ENCODE measurements at places on chromosomes 1 and 21. TPM values are rescaled to one million over a fixed set of nuclear protein-coding genes. Genes with fewer than 3 reads are reported as not detected.

- H3K27ac ChIP-seq = no peak overlapping the region
- DNase-seq = no peak
- H3K27me3 ChIP-seq = no peaks in the 10 kb centered on the region
- no peak overlapping the region for H3K4me3 ChIP-seq
- H3K4me1 ChIP-seq = no peaks in the 10 kb centered on the region
Measured at GRCh38 chr1:239247285-239247684, 139.1 kb upstream of the CHRM3 start.

DNA sequence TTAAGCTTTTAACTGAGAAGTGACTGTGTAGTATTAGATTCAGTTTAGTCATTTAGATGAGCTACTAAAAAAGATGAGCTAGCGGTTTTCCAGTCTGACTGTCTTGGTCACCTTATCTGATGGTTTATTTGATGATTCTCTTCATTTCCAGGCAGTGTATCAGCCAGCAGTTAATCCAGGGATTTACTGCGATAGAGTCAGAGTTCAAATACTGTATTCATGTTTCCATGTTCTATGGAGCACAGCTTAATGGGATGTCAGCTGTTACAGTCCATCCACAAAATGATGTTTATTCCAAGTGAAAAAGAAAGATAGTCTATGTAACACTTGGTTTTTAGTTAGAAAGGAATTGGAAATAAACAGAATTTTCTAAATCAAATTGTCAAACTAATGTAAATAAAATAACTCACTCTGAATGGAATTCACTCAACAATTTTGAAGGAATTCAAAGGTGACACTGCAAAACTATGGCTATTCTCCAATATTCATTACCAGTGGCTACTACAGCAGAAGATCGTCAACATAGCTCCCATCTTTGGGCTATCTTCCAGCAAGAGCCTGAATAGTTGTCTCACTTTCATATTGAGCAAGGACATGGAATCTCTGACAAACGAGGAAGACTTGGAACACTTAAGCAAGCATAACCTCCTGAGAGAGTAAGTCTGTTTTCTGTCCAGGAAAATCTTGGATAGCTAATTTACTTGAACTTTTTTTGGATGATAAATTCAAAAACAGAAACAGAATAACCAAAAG, 54.6 kb upstream of the DPT start:
- no peak overlapping the region for H3K4me3 ChIP-seq
- H3K27ac ChIP-seq = no peak overlapping the region
- no peaks in the 10 kb centered on the region for H3K4me1 ChIP-seq
- H3K27me3 ChIP-seq = peaks cover 10% of the 10 kb centered on the region
- H3K36me3 ChIP-seq = no peaks in the 10 kb centered on the region
- no peak for DNase-seq

DNA sequence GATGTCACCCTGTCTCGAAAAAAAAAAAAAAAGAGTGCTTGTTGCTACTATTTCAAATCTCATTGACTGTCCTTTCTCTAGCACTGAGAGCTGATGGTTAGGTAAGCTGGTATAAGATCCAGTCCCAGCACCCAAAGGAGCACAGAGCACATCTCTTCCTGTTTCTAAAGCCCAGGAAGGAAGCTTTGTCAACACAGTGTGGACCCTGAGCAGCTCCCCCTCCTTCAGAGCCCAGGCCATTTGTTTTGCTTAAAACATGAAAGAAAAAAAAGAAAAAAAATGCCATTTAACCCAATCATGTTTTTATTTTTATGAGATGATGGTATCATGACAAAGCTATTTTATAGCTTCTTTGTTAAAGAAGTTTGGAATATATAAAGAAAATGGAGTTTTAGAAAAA, 184.1 kb upstream of the DUSP10 start:
- peaks cover 3% of the 10 kb centered on the region for H3K27me3 ChIP-seq
- H3K36me3 ChIP-seq = no peaks in the 10 kb centered on the region
- DNase-seq = no peak
- H3K27ac ChIP-seq = no peak overlapping the region
- H3K4me3 ChIP-seq = no peak overlapping the region

GRCh38 chr1:26482921-26483320, 10.7 kb downstream of the HMGN2 start:
- peaks cover 8% of the 10 kb centered on the region for H3K36me3 ChIP-seq
- peak overlapping the region; percentile 23 for H3K27ac ChIP-seq
- no peak for DNase-seq
- H3K27me3 ChIP-seq = no peaks in the 10 kb centered on the region
- peaks cover 17% of the 10 kb centered on the region for H3K4me1 ChIP-seq

DNA sequence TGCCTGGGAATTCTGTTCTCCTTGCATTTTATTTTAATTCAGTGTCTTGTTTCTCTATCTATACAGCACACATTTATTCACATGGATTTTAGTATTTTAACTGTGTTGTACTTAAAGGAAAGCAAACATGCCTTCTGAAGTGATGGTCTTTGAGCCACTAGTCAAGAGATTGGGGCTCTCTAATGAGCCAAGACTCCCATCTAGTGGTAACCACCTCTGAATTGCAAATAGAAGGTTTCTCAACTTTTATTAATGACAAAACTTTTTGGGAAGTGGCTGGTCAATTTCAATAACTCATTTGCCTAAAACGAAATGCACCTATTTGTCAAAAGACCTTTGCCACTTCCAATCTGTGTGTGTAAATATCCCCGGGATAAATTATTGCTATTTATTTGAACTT, 199.6 kb downstream of the LTN1 start:
- H3K27me3 ChIP-seq = no peaks in the 10 kb centered on the region
- no peaks in the 10 kb centered on the region for H3K36me3 ChIP-seq
- peaks cover 6% of the 10 kb centered on the region for H3K4me1 ChIP-seq
- no peak overlapping the region for H3K27ac ChIP-seq

ZNF593 gene
- 40.9 TPM for total RNA-seq

- peak overlapping the region; percentile 83 for H3K27ac ChIP-seq
- peak overlapping the region; percentile 78 for H3K4me3 ChIP-seq
- H3K36me3 ChIP-seq = peaks cover 4% of the 10 kb centered on the region
- H3K27me3 ChIP-seq = peaks cover 2% of the 10 kb centered on the region
- no peak for DNase-seq
Measured at GRCh38 chr1:41240781-41241353, 1.2 kb downstream of the SCMH1 start.

DNA sequence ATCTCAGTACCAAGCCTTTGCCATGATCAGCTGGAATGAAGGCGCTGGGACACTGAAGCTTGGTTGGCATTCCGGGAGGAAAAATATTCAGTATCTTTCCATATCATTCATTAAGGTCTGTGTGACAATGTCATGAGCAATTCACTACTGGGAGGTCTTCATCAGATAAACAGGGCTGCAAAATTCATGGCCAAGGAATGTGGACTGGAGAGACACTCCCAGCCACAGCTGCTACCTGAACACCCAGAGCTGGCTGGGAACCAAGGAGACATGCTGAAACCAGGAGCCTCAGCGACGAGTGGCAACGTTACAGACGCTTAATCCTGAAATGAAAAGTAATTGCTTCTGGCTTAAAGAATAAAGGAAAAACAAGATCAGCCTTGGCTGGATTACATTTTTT, 30.6 kb upstream of the DDAH1 start:
- H3K4me3 ChIP-seq = no peak overlapping the region
- no peak for DNase-seq
- H3K27ac ChIP-seq = no peak overlapping the region
- no peaks in the 10 kb centered on the region for H3K36me3 ChIP-seq
- peaks cover 3% of the 10 kb centered on the region for H3K27me3 ChIP-seq
- no peaks in the 10 kb centered on the region for H3K4me1 ChIP-seq

GRCh38 chr21:43801006-43801783, 11.8 kb downstream of the RRP1 start:
- H3K27me3 ChIP-seq = no peaks in the 10 kb centered on the region
- peaks cover 2% of the 10 kb centered on the region for H3K4me1 ChIP-seq
- no peak overlapping the region for H3K27ac ChIP-seq
- no peak for DNase-seq
- peaks cover 56% of the 10 kb centered on the region for H3K36me3 ChIP-seq

CCDC27 gene
- not detected for total RNA-seq

All from activated CD8-positive, alpha-beta T cell treated with anti-CD3 and anti-CD28 coated beads for 36 hours (primary cell).